ENCODE measurements at places on chromosomes 11 and 22.

GRCh38 chr22:20533879-20534265 is 26.5 kb downstream of the MED15 start:
- no peak for DNase-seq

GRCh38 chr11:103744496-103745153 is 291.8 kb upstream of the DDI1 start:
- no peak for DNase-seq

- no peak for DNase-seq
Measured at GRCh38 chr11:32886180-32886579, 6.4 kb upstream of the QSER1 start.

GRCh38 chr11:124115782-124116616 is 749 bp downstream of the VWA5A start:
- no peak for DNase-seq

DNA sequence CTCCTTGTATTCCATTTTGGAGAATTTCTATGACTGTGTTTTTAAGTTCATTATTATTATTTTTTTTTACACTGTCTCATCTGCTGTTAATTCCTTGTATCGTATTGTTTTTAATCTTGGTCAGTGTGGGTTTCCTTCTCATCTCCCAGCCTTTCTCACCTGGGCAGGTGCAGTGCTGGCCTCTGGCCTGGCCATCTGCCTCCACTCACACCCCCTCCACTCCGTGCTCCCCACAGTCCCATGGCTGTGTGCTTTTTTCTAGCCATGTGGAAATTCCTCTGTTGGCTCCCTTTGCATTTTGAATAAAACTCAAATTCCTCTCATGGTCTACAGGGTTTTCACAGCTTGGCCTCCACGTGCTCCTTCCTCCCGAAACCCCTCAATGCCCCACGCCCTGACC is 50.3 kb upstream of the LINC01488 start:
- no peak for DNase-seq

DNA sequence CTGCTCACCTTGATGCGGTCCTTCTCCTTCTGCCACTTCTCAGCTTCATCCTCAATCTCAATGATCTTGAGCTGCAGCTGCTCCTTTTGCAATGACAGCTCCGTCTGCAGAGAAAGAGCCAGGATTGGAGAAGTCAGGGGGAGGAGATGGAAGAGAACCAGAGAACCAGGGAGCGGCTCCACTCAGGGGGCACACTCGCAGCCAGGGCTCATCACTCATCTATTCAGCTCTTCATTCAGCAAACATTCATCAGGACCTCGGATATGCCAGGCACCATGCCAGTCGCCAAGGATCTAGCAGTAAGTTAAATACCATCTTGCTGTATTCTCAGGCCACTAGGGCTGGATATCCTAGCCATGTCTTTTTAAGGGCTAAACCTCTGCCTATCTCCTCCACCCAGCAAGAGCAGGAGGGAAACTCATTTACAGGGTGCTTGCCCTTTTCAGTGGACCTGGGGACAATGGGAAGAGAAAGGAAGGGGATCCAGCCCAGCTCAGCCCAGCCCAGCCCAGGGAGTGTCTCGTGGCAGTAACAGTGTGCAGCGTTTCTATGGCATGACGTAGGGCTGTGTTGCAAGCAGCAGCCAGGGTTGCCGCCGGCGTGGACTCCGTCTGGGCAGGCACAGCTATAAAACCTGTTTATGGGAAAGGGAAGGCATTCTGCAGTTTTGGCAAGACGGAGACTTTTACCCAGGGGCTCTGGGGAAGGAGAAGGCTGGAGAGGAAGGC is 9.4 kb downstream of the TRIM29 start:
- DNase-seq: no peak

DNA sequence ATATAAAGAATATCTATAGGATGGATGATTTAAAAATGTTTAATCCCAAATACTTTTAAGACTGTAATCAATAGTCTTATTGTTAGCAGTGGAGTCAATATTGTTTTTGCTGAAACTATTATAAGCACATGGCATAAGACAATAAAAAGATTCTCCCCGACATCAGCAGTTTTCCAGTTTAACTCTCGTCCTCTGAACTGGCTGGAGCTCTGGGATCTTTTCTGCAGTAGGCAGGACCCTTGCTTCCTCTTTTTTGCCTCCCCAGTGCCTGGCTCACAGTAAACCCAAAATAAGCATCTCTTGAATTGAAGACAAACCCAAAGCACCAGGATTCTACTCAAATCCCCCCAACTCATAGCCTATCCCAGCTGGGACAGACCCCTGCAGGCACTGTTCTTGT is 32.9 kb downstream of the KCNJ1 start:
- no peak for DNase-seq

- DNase-seq: no peak
Measured at GRCh38 chr11:92342886-92343285, 118.3 kb downstream of the FAT3 start.

DNA sequence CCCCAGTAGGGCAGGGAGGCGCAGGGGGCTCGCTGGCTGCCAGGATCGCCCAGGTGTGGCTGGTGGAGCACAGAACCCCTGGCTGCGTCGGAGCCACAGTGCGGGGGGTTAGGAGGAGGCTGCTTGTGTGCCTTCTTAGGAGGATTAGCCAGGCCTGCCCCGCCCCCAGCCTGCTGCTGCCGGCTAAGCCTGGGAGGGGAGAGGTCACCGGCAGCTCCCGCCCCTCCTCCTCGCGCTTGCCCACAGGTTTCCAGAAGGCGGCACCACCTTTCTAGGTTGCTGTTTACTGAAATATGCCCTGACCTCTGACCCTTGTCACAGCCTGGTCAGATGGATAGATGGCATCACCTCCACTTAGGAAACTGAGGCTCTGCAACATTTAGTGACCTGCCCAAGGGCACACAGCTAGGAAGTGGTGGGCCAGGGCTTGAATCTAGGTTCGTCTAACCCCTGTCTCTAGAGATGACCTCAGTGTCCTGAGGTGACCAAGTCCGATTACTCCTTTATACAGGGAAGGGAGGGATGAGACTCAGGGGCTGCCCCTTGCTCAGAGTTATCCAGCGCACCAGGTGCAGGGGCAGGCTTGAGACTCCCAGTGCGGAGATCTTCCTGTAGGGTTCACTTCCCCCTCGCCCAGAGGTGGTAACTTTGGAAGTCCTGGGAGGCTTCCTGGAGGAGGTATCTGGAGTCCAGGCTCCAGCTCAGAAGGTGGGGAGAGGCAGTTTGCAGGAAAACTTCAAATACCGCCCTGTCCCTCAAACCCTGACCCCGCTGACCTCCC is 44.0 kb downstream of the MYO7A start:
- DNase-seq: no peak

- no peak for DNase-seq
Measured at GRCh38 chr11:47004595-47005033, 68.1 kb downstream of the CSTPP1 start.

DNA sequence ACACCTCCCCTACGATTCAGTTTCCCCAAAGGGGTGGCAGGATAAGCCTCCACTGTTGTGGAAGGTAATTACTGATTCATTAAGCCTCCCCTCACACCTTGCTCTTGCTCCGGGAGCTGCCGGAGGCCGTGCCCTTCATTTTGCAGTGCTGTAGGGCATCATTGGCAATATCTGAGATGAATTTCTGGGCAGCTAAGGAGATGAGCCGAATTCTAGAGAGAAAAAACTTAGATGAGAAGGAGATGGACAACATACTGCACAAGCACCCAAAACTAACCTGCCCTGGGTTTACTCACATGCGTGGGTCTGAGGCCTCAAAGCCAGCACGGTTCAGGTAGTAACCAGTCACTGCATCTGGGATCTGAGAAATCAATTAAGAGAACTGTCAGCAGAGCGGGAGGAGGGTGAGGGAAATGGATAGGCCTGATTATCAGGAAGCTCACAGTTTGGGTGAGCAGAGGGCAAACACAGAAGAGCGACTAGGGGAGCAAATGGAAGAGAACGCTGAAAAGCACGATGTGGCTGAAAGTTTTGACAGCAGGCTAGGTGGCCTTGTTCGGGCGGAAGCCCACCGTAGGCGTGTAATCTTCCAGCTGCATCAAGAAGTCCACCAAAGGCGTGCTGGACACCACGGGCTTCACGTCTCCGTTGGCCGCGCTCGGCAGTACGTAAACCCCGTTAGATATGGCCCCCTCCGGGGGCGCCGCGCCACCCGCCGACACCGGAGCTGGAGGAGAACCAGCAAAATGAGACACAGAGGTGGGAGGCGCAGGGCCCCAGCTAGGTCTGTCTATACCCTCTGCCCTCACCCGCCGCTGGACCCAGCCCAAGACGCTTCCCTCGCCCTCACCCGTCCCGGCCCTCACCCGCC is 689 bp downstream of the TAF10 start:
- no peak for DNase-seq

- DNase-seq: no peak
Measured at GRCh38 chr11:114135737-114136151, 76.2 kb downstream of the ZBTB16 start.

Measured in activated CD4-positive, alpha-beta T cell treated with anti-CD3 and anti-CD28 coated beads, Interleukin-2, amount 50 U/mL, for 24 hours (primary cell).